ENCODE measurements at places on chromosomes 16 and 17.

GRCh38 chr16:82628088-82628423 is 1.3 kb downstream of the CDH13 start:
- DNase-seq = no peak

- no peak for DNase-seq
Observed at GRCh38 chr16:19735074-19735867, 17.2 kb downstream of the IQCK start.

- no peak for DNase-seq
Observed at GRCh38 chr16:12958366-12958765, 57.0 kb downstream of the SHISA9 start.

DNA sequence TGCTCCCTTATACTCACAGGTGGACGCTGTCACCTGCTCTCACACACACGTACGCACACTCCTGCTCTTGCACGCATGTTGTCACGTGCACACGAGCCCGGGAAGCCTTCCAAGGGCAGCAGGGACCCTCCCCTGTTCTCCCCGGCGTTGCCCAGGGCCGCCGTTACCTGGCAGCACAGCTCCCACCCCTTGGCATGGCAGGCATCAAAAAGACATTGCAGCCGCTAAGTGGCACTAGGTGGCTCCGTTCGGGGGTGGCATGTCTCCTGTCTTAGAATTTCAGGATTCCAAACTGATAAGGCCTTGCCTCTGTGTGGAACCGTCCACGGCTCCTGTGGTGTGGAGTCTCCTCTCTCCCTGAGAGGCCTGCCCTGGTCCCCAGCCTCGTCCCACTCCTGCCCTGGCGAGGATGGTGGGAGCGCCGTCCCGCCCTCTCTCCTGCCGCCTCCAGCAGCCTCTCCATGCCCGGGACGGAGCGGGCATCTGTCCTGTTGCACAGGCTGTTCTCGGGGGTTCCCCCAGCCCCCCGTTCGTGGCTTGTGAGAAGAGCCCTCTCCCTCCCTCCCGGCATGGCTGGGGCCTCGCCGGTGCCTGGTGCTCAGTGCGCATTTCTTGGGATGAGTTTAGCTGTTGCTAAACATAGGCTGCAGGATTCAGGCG is 126.7 kb upstream of the GSE1 start:
- DNase-seq = no peak

- no peak for DNase-seq
Observed at GRCh38 chr17:2965621-2966595, 97.5 kb downstream of the OR1D5 start.

GRCh38 chr17:31512796-31513195 is 121.3 kb downstream of the RAB11FIP4 start:
- DNase-seq = no peak

DNA sequence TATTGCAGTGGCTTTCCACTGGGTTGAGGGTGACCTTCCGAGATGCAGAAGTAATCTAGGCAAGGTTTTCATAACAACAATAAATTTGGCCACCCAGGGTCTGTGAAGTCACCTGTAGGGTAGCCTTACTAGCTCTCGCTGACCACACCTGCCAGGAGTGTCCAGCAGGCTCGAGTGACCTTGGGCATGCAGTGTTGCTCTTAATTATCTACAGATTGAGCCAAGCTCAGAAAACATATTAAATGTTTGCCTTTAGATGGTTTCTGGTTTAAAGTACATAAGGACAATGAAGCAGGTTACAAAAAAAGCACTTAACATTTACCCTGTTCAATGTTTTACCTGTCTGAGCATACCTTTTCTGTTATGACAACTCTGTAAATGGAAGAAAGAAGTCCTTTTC is 1.8 kb downstream of the TBC1D24 start:
- DNase-seq = no peak

- DNase-seq = no peak
Observed at GRCh38 chr17:17503566-17504130, 7.5 kb upstream of the RASD1 start.

GRCh38 chr16:80996688-80997138 is 10.0 kb downstream of the CMC2 start:
- no peak for DNase-seq

GRCh38 chr16:49399594-49400364 is 26.2 kb downstream of the C16orf78 start:
- no peak for DNase-seq

DNA sequence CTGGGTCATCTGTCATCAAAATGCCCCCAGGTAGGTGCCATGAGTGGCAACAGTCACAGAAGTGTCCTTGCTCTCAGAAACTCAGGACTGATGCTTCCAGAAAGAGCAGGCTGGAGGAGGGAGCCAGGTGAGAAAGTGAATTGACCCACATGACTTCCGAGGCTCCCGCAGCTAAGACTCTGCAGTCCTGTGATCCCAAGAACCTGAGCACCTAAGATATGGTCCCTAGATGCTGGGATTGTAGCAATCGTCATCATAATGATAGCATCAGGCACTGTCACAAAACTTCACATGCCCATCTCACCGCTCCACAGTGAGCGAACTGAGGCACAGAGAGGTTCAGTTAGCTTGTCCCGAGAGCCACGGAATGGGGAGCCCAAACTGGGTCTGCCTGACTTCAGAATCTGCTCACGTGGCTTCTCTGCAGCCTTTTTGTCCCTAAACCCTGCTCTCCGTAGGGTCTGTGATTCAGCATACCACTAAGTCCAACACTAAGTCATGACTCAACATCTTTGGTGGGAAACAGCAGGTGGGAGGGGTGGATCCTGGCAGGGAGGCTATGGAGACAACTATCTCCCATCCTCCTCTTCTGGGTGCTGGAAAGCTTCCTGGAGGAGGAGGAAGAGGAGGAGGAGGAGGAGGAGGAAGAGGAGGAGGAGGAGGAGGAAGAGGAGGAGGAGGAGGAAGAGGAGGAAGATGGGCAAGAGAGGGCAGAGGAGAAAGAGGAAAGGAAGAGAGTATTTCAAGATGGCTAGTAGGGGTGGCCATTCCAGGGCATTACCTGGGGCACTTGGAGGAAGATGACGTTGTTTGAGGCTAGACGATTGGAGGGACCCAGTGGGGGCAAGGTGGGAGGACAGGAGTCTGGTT is 55.5 kb upstream of the DLX4 start:
- DNase-seq = no peak

DNA sequence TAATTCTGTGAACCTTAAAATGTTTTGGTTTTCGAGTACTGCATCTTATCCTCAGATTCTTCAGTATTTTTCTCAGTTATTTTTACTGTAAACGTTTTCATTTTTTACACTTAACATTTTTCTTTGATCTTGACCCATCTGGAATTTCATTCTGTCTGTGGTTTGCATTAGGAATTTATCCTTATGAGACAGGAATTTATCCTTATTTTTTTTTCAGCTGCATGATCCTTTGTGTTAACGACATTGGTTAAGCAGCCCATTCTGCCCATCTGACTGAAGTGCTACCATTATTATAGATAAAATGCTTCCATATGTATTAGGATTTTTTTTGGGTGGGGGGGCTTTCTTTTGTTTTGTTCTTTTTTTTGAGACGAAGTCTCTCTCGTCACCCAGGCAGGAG is 41.0 kb downstream of the SNX29 start:
- DNase-seq = no peak

- peak; percentile 92 for DNase-seq
Observed at GRCh38 chr16:68528686-68529379, 10.3 kb upstream of the ZFP90 start.

DNA sequence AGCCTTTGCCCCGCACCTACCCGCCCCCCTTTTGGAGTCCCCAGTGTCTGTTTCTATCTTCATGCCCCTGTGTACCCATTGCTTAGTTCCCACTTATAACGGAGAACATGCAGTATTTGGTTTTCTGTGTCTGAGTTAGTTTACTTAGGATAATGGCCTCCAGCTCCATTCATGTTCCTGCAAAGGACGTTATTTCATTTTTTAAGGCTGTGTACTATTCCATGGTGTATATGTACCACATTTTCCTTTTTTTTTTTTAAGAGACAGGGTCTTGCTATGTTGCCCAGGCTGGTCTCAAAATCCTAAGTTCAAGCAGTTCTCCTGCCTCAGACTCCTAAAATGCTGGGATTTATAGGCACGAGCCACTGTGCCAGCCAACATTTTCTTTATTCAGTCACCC is 4.1 kb upstream of the TGFB1I1 start:
- no peak for DNase-seq

GRCh38 chr16:1933097-1933661 is 9.8 kb downstream of the MSRB1 start:
- no peak for DNase-seq

DNA sequence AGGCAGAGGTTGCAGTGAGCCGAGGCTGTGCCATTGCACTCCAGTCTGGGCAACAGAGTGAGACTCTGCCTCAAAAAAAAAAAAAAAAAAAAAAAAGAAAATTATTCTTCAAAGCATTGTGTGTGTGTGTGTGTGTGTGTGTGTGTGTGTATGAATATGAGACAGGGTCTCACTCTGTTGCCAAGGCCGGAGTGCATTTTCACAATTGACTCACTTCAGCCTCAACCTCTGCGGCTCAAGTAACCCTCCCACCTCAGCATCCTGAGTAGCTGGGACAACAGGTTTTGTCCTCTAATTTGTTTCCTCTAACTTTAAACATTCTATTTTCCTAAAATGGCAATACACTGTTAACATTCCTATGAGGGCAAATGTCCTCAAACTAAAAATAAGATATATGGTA is 7.7 kb downstream of the FBXO47 start:
- DNase-seq = no peak

- peak; percentile 59 for DNase-seq
Observed at GRCh38 chr17:28967221-28968135, 16.2 kb upstream of the PHF12 start.

DNA sequence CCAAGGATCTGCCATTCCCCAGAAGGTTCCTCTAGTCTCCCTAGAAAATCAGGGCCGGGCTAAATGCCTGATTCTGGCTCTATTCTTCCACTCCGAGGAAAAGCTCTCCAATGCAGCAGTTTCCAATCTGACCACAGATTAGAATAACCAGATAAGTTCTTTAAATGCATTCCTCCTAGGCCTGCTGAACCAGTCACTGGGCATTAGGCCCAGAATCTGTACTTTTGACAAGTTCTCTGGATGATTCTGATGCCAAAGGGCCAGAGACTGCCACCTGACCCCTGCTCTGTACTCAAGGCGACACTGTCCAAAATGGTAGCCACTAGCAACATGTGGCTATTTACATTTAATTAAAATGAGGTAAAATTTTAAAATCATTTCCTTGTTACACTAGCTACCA is 22.3 kb downstream of the MAP3K14 start:
- DNase-seq = no peak

DNA sequence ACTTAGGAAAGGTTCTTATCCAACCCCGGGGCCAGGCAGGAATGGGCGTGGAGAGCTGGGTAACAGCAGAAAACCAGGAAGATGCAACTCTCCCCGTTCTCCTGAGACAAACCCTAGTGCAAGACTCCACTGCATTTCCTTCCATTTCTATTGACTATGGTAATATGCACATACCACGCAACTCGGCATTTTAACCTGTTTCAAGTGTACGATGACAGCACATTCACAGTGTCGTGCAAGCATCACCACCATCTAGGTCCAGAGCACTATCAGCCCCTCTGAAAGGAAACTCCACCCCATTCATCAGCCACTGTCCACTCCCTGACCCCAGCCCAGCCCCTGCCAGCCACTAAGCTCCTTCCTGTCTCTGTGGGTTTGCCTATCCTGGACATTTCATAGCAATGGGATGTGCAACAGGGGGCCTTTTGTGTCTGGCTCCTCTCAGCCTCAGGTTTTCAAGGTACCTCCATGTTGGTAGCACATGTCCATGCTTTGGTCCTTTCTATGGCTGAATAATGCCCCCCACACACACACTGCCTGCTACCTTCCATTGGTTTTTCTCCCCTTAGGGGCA is 441.9 kb downstream of the SOX9 start:
- DNase-seq = peak; percentile 32

DNA sequence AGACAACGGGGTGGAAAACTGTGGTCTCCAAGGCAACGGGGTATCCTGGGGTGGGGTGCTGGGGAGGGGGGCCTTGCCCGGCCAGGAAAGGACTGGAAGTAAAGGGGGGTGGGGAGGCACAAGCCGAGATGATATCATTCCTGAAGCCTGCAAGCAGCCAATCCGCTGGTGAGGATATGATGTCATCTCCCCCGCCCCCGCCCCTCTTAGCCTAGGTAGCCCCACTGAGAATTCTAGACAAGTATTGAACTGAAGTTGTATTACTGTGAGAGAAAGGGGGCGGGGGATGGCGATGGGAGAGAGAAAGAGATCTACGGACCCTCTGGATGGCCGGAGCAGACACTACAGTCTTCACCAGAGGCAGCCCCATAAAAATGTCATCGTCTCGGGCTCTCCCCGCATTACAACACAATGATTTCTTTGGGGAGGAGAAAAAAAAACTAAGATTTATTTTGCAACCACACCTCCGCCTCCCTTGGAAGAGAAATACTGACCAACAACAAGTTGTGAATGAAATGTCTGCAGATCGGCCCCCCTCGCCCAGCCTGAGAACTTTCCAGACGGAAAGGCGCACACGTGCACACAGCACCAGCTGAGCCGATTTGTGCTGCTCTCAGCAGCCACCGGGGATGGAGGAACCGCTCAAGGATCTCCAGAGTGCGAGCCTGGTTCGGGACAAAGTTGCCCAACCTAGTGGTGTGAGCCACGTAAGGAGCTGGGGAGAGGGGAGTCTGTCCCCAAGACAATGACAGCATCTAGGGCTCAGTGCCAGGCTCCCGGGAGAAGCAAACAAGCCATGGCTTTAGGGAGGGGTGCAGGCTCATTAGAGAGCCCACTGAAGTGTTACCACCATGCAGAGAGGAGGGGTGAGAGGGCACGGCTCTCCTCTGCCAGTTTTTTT is 222.1 kb downstream of the SOX9 start:
- no peak for DNase-seq

GRCh38 chr17:7019839-7020519 is 2.9 kb upstream of the BCL6B start:
- DNase-seq = no peak

- no peak for DNase-seq
Observed at GRCh38 chr17:38420518-38420917, 7.7 kb upstream of the ARHGAP23 start.

Data from hematopoietic multipotent progenitor cell treated with erythropoietin and hydrocortisone succinate and interleukin-3 and kit ligand, for 4 days (in vitro differentiated cells).